ENCODE measurements at places on chromosomes 5 and 9.
A peak's percentile ranks its signal among the peaks of the same experiment; 100 is the strongest.

- no peak for DNase-seq
Measured at GRCh38 chr5:142290577-142291299, 34.1 kb downstream of the SPRY4 start.

DNA sequence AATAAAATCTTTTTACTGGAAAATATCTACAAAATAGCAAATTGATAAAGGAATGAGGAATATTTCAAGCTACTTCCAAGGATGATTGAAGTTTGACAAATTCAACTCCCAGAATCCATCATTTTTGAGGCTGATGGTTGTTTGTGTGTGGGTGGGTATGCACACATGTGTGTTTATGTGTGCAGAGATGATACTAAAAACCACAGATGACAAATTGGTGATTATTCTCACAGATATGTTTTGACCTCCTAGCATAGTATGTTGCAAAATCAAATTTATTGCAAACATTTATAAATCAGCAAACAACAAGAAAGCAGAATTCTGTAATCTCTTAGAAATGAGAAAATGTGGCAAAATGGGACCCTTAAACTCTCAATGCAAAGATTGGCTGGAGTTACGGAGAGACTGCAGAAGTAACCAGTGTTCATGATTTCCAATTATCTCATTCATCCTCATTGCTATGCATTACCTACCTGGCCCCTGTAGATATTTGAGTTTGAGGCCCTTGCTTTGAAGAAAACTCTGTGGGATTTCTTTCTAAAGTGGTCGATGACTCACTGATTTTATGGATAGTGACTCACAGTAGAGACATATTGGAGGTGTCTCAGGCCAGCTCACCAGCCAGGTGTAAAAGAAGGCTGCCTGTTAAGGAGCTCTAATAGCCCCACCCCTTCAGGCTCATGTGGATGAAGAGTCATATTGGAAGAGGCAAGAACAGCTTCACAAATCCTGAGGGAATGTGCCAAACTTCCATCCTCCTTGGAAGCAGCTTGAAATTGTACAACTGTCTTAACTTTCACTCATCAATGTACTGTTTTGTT lies 44.6 kb upstream of the TMC1 start:
- no peak for DNase-seq

- peak; percentile 8 for DNase-seq
Measured at GRCh38 chr9:117644932-117645636, 59.1 kb upstream of the TLR4 start.

DNA sequence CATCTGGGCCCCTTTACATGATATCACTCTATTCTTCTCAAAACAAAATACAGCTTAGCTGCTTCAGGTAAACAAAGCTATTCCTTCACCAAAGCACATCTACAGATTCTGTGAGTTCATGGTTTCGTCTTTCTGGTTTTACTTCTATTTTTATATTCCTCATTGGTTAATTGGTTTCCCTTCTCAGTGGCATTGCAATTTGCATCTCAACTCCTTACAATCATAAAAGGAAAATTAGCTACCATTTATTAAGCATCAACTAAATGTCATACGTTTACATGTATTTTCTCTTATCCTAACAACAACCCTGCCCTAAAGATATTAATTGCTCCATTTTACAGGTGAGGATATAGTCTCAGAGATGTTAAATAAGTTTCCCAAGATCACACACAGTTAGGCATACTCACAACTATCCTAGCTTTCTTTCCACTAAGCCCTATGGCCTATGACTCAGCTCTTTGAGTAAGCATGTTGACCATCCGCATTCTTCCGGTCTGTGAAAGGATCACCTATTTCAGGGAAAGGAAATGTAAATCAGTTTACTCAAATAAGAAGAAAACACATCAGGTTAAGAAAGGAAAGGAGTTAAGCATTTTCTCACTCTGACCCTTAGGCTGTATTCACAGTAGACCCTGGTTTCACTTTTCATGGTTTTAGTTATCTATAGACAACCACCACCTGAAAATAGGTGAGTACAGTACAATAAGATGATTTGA lies 146.1 kb downstream of the CAAP1 start:
- DNase-seq, result no peak

GRCh38 chr9:120360510-120360909 lies 219.5 kb downstream of the CDK5RAP2 start:
- no peak for DNase-seq

DNA sequence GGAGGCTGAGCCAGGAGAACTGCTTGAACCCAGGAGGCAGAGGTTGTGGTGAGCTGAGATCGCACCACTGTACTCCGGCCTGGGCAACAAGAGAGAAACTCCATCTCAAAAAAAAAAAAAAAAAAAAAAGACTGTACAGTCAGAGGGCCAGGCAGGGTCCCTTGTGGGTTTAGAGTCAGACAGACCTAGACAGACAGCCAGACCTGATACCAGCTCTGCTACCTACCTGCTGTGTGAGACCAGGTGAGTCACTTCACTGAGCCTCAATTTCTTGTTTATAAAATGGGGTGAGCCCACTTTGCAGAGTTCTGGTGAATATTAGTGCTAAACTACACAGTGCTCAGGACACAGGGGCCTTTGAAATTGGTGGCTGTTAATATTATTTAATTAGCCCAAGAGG lies 19.7 kb downstream of the TRIM14 start:
- DNase-seq, result no peak

GRCh38 chr5:73204332-73204731 lies 31.3 kb downstream of the TMEM174 start:
- no peak for DNase-seq

DNA sequence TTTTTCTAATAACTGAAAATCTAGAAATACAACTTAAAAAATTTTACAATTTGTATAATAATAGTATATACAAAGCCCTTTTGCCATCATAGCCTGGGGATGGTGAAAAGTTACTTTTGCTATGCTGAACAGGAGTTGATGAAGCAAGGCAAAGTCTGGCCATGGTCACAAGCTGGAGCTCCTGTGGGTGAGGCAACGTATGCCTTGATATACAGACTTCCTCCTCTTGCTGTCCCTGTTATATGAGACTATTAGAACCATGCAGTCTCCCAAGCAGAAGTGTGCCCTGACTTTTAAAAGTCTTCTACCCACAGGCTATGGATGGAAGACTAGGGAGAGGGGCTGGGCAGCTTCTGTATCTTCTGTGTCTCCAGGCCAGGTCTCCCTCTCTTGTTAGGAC lies 15.7 kb downstream of the FAM151B start:
- peak; percentile 68 for DNase-seq

DNA sequence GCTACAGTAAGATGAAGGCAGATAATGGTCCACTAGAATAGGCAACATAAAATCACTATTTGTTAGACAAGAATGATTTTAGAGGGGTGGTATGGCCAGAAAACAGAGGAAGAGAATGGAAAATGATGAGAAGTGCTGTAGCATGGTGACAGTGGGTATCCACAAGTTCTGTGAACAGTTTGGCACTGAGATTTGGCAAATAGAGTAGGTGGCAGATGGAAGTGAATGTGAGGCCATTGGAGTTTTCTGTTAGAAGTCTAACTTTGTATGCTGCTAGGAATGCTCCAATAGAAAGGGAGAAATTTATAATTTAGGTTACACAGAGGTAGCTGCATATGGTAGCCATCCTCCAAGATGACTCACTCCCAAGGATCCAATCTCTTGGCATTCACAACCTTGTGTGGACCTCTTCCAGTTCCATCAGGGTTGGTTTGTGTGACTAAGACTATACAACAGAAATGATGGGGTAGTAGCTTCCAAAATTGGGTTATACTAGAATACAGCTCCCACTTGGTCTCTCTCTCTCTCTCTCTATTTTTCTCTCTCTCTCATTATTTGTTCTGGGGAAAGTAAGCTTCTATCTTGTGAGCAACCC lies 646.9 kb upstream of the ZNF608 start:
- DNase-seq, result no peak

- DNase-seq, result no peak
Measured at GRCh38 chr9:105128908-105129600, 115.4 kb upstream of the SLC44A1 start.

DNA sequence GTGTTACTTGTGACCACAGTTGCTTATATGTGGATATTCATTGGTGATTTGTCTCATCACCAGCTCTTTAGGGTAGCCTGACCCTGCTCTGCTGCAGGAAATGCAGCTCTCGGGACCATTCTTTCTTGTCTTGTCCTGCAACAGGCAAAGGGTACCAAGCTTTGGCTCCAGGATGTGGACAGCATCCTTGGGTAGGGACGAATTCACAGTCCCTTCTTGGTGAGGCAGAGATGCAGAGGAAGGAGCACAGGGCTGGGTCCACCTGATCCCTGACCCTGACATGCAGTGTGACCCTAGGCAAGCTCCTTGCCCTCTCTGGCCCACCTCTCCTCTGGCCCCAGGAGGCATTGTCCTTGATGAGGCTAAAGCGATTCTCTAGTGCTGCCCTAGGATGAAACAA lies 37.0 kb upstream of the SYNPO start:
- no peak for DNase-seq

GRCh38 chr9:130871395-130872062 lies 25.1 kb downstream of the QRFP start:
- DNase-seq, result no peak

DNA sequence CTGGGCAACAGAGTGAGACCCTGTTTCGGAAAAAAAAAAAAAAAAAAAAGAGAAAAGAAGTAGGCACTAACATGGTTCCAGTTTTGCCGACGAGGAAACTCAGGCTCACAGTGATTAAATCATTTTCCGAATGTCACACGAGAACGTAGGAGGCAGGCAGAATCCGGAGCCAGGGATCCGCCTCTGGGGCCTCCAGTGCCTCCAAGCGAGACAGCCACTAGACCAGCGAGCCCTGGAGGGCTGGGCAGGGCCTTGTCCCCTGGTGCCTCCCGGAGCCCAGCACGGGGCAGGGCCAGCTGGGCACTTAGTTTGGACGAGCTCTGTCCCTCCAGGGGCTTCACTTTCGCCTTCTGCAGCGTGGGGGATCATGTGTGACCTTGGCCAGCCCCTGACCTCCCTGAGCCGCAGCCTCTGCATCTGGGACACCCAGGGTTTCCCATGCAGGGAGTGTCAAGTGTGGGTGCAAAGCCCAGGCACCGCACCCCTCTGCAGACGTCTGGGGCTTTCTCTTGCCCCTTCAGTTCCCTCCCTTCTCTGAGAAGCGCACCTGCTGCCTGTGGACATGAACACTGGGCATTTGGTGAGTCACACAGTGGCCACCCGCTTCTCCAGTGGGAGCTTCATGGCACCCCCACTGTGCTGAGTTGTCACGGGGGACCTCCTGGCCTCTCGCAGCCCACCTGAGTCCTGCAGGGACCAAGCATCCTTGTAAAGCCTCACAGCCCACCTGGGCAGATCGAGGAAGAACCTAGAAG lies 80.3 kb downstream of the RXRA start:
- peak; percentile 48 for DNase-seq

GRCh38 chr9:75873712-75874111 lies 16.8 kb upstream of the PCSK5 start:
- DNase-seq, result peak; percentile 60

GRCh38 chr5:141677415-141677814 lies 4.6 kb downstream of the ARAP3 start:
- no peak for DNase-seq

DNA sequence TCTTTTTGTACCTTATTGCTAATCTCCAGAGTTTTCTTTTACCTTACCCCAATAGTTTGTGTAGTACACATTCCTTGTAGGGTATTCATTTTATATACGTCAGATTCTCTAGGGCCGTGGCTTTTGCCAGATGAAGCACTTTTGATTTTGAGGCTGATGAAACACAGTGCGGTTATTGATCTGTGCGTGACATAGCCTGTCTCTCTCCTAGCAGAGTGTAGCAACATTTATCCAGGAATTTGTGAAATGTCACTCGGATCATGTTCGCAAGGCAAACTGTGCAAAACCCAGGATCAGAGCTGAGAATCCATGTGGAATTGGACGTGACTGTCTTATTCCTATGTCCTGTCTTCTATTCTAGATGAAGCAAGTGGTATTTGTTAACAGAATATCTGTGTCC lies 142.0 kb upstream of the SH3GL2 start:
- no peak for DNase-seq

GRCh38 chr9:98983295-98984268 lies 39.9 kb downstream of the COL15A1 start:
- DNase-seq, result no peak

- peak; percentile 77 for DNase-seq
Measured at GRCh38 chr9:22240619-22241018, 206.0 kb upstream of the DMRTA1 start.

- DNase-seq, result no peak
Measured at GRCh38 chr5:134410822-134411221, 859 bp downstream of the CDKN2AIPNL start.

Measured in suppressor macrophage treated with lipopolysaccharide for 4 hours (primary cell).